ENCODE measurements at places on chromosomes 1 and 21.

GRCh38 chr1:177880339-177880891, 89.4 kb downstream of the SEC16B start:
- DNase-seq: no peak

- DNase-seq: peak; percentile 35
Measured at GRCh38 chr1:12528021-12528852, 89.8 kb downstream of the DHRS3 start.

GRCh38 chr1:98296681-98297080, 364.8 kb upstream of the SNX7 start:
- no peak for DNase-seq

- no peak for DNase-seq
Measured at GRCh38 chr21:41411449-41412089, 14.5 kb upstream of the MX1 start.

GRCh38 chr1:42817976-42818375, 779 bp upstream of the SVBP start:
- no peak for DNase-seq

- no peak for DNase-seq
Measured at GRCh38 chr1:5312293-5312674, 657.9 kb downstream of the AJAP1 start.

- DNase-seq: no peak
Measured at GRCh38 chr1:246292571-246292970, 214.5 kb downstream of the SMYD3 start.

GRCh38 chr21:32186804-32187203, 92.0 kb downstream of the MIS18A start:
- no peak for DNase-seq

DNA sequence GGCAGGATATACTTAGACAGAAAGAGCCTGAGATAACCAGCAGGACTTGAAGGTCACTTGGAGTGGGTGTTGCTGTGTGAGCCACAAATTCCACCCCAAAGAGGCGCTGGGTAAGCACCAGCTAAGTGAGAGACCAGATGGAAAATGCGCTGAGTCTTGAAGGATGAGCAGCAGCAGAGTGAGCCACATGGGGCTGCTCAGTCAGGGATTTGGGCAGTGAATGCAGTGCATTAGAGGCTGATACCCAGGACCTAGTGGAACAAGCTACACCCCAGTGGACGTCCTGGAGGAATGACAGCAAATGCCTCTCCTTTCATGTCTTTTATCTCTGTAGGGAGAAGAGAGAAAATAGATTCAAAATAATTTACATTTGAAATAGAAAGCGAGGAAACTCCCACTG, 11.3 kb downstream of the GRIK1 start:
- DNase-seq: no peak

All from suppressor macrophage treated with lipopolysaccharide for 1 hour (primary cell).